Aorta (tissue), 5 donors: ENCODE measurements at places on chromosomes 3 and 15. TPM values are rescaled to one million over a fixed set of nuclear protein-coding genes. Genes with fewer than 3 reads are reported as not detected.

FMN1 gene
- total RNA-seq: 18.4 TPM

PPARG gene
- total RNA-seq: 17.9 TPM

EFCAB12 gene
- total RNA-seq: 0.10 TPM

CTSH gene
- total RNA-seq: 89.7 TPM

ERICH6 gene
- not detected for total RNA-seq

LMAN1L gene
- total RNA-seq: 0.30 TPM

LOXL1 gene
- 108 TPM for total RNA-seq

- H3K27me3 ChIP-seq: no peaks in the 10 kb centered on the region
- no peak overlapping the region for H3K4me3 ChIP-seq
- no peak overlapping the region for H3K27ac ChIP-seq
- H3K4me1 ChIP-seq: no peaks in the 10 kb centered on the region
- DNase-seq: no peak
Measured at GRCh38 chr3:8325306-8325705, 176.3 kb upstream of the LMCD1 start.

GRCh38 chr15:52344592-52344991, 49.0 kb upstream of the MYO5C start:
- H3K4me3 ChIP-seq: no peak overlapping the region
- no peaks in the 10 kb centered on the region for H3K27me3 ChIP-seq
- H3K36me3 ChIP-seq: no peaks in the 10 kb centered on the region
- H3K4me1 ChIP-seq: no peaks in the 10 kb centered on the region

- no peaks in the 10 kb centered on the region for H3K27me3 ChIP-seq
- no peak overlapping the region for H3K4me3 ChIP-seq
- H3K36me3 ChIP-seq: no peaks in the 10 kb centered on the region
- H3K4me1 ChIP-seq: no peaks in the 10 kb centered on the region
Measured at GRCh38 chr15:49115062-49115461, 40.3 kb downstream of the COPS2 start.

DNA sequence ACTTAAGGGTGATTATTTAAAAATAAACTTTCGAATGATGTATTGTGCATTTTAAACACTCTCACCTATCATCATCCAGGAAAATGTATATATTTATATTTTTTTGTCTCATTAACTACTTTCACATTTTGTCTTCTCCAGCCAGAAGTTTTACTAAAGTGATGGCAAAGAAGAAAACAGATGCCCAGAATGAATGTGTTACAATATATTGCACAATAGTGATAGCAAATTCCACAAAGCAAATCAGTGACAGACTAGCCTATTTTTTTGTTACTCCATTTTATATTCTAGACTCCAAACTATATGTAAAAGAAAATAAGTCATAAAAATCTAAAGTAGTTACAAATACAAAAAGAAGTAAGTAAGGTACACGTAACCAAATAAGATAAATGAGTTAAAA, 414.7 kb downstream of the EPHA3 start:
- DNase-seq: no peak
- H3K36me3 ChIP-seq: no peaks in the 10 kb centered on the region
- H3K27ac ChIP-seq: no peak overlapping the region
- no peaks in the 10 kb centered on the region for H3K27me3 ChIP-seq

GRCh38 chr15:47885920-47886319, 168.6 kb downstream of the SEMA6D start:
- H3K4me1 ChIP-seq: no peaks in the 10 kb centered on the region
- DNase-seq: no peak
- H3K27ac ChIP-seq: no peak overlapping the region
- H3K4me3 ChIP-seq: no peak overlapping the region
- no peaks in the 10 kb centered on the region for H3K27me3 ChIP-seq
- no peaks in the 10 kb centered on the region for H3K36me3 ChIP-seq

GRCh38 chr3:14441240-14441919, 39.0 kb downstream of the SLC6A6 start:
- peaks cover 3% of the 10 kb centered on the region for H3K36me3 ChIP-seq
- DNase-seq: no peak
- no peak overlapping the region for H3K27ac ChIP-seq
- H3K27me3 ChIP-seq: no peaks in the 10 kb centered on the region
- no peaks in the 10 kb centered on the region for H3K4me1 ChIP-seq

DNA sequence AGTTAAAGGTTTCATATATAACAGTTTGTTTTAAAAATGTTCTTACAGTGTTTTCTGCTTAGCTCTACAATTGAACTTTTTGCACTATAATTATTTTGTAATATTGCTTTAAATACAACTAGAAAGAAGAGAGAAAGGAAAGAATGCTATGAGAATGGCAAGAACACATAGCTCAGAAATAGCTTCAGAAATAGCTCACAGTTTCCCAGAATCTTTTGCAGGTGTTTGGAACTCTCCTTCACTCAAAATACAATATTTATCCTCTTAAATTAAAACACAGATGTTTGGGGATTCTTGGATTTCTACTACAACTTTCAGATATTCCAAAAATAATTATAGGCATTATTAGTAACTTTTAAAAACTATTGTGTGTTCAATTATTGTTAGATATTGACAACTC, 658.0 kb upstream of the DPPA4 start:
- no peak for DNase-seq
- H3K27ac ChIP-seq: no peak overlapping the region
- no peak overlapping the region for H3K4me3 ChIP-seq

- no peaks in the 10 kb centered on the region for H3K4me1 ChIP-seq
- no peaks in the 10 kb centered on the region for H3K36me3 ChIP-seq
- no peak overlapping the region for H3K4me3 ChIP-seq
Measured at GRCh38 chr3:50657816-50658215, 16.9 kb upstream of the DOCK3 start.

GRCh38 chr15:71448688-71449114, 333.4 kb downstream of the THSD4 start:
- no peaks in the 10 kb centered on the region for H3K4me1 ChIP-seq
- H3K27ac ChIP-seq: no peak overlapping the region
- no peak for DNase-seq
- H3K36me3 ChIP-seq: no peaks in the 10 kb centered on the region
- no peak overlapping the region for H3K4me3 ChIP-seq

DNA sequence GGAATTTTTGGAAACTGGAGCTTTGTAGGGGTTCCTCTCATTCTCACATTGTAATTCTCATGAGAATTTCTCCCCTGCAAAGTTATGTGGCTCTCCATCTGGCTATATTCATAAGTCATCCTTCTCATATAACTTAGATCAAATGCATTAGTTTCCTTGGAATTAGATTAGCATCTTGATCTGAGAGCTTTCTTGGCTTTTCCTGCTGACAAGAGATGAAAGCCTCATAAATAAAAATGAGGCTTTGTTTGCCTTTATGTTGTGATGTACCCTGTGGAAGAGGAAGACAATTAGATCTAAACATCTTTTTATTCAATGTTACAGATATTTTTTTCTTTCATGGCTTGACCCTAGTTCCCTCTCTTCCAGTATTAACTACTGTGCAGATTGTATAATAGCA, 165.4 kb upstream of the ZPLD1 start:
- no peaks in the 10 kb centered on the region for H3K27me3 ChIP-seq
- no peak overlapping the region for H3K27ac ChIP-seq
- no peaks in the 10 kb centered on the region for H3K36me3 ChIP-seq
- no peak for DNase-seq

- no peaks in the 10 kb centered on the region for H3K27me3 ChIP-seq
- H3K4me1 ChIP-seq: no peaks in the 10 kb centered on the region
- H3K4me3 ChIP-seq: no peak overlapping the region
- peak; percentile 89 for DNase-seq
- H3K36me3 ChIP-seq: peaks cover 2% of the 10 kb centered on the region
- H3K27ac ChIP-seq: peak overlapping the region; percentile 22
Measured at GRCh38 chr15:78915341-78916087, 29.3 kb downstream of the CTSH start.

DNA sequence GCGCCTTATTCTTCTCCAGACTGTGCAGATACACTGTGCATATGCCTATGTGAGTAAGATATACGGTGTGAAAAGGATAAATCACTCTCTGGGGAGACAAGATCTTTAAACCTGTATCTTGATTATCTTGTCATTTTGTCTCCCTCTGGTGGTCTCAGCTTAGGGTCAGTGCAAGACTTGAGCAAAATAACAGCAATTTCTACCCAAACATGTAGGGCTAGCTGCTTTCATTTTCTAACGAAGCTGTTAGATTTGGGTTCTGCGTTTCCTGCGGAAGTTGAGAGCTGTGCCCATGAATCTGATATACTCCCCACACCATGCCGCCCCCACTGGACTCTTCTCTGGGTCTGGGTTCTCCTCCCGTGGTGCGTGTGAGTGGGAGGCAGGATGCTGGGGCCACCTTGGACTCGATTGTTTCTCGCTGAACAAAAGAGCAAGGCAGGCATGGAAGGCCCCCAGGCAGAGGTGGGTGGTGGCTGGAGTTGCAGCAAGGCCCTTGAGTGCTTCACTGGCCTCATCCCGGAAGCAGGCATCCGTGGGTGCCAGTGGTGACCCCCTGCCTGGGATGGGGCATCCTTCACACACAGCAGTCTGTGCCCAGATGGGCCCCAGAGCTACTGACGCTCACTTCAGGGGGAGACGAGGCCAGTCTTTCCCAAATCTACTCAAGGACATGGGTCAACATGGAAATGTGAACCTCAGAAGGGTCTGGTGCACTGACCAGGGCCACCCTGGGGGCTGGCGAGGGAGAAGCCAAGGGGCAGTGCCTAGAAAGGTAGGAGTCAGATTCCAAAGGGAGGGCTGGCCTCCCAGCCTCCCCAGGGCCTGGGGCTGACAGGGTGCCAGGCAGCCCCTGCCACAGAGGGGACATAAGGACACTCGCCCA, 179.6 kb downstream of the NSMCE3 start:
- peak; percentile 32 for DNase-seq
- no peak overlapping the region for H3K4me3 ChIP-seq
- H3K27me3 ChIP-seq: no peaks in the 10 kb centered on the region
- H3K4me1 ChIP-seq: no peaks in the 10 kb centered on the region
- no peaks in the 10 kb centered on the region for H3K36me3 ChIP-seq

DNA sequence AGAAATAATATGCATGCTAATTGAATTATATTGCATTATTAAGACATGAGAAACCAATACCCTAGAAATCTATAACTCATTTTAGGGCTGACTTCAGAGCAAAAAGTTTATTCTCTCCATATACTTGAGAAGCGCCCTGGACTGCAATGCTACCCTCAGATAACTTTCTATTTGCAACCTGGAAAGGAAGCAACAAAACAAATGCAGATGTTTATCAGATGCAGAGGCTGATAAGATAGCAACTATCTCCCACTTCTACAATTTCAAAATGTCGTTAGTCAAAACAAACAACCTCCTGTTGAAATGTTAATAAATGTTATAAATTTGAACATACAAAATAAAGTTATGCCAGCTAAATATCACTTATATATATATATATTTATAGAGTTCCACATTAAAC, 34.8 kb downstream of the HES1 start:
- no peaks in the 10 kb centered on the region for H3K4me1 ChIP-seq
- no peak for DNase-seq
- no peak overlapping the region for H3K4me3 ChIP-seq

- H3K4me1 ChIP-seq: no peaks in the 10 kb centered on the region
- no peak overlapping the region for H3K27ac ChIP-seq
- no peak for DNase-seq
- no peaks in the 10 kb centered on the region for H3K27me3 ChIP-seq
- no peak overlapping the region for H3K4me3 ChIP-seq
Measured at GRCh38 chr3:112653209-112653871, 12.4 kb upstream of the CCDC80 start.

- no peaks in the 10 kb centered on the region for H3K36me3 ChIP-seq
- H3K4me1 ChIP-seq: no peaks in the 10 kb centered on the region
Measured at GRCh38 chr3:13879946-13880810, at the start of gene WNT7A. Gene WNT7A (minus strand): TSS chr3:13880071. CDS start chr3:13879816, 255 bp downstream.

GRCh38 chr3:182331341-182331740, 462.0 kb upstream of the ATP11B start:
- H3K27me3 ChIP-seq: no peaks in the 10 kb centered on the region
- H3K36me3 ChIP-seq: no peaks in the 10 kb centered on the region
- no peaks in the 10 kb centered on the region for H3K4me1 ChIP-seq
- no peak overlapping the region for H3K27ac ChIP-seq

DNA sequence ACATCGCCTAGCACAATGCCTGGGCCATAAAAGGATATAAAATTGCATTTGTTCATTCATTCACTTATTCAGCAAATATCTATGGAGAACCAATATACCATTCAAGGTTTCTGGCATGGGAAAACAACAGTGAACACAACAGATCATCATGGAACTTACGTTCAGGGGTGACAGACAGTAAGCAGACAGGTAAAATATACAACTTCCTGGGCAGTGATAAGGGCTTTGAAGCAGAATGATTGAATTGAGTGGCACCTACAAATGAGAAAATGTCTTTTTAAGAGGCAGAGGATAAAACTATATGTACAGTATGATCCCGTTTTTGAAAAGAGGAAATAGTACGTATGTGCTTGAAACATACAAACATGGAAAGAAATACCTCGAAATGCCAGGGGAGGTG, 39.2 kb downstream of the CMTM7 start:
- no peaks in the 10 kb centered on the region for H3K27me3 ChIP-seq
- H3K4me1 ChIP-seq: no peaks in the 10 kb centered on the region
- H3K27ac ChIP-seq: no peak overlapping the region
- no peaks in the 10 kb centered on the region for H3K36me3 ChIP-seq
- H3K4me3 ChIP-seq: no peak overlapping the region

DNA sequence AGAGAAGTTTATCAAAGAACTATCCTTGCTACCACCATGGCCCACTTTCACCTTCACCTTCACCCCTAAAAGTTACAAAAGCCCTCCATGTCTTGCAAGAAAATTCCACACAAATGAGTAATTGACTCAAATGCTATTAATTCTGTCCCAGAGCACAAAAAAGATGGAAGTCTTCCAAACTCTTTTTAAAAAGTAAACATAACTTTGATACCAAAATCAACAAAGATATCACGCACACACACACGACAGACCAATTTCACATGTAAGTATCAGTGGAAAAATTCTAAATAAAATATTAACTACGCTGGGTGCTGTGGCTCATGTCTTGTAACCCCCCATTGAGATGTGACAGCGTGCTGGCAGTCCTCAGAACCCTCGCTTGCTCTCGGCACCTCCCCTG, 1.1 kb upstream of the MCCC1 start:
- H3K27me3 ChIP-seq: no peaks in the 10 kb centered on the region
- DNase-seq: no peak

- no peak for DNase-seq
- no peak overlapping the region for H3K27ac ChIP-seq
- H3K4me1 ChIP-seq: no peaks in the 10 kb centered on the region
- no peaks in the 10 kb centered on the region for H3K27me3 ChIP-seq
- H3K36me3 ChIP-seq: no peaks in the 10 kb centered on the region
Measured at GRCh38 chr15:81776976-81777375, 268.8 kb downstream of the MEX3B start.

- DNase-seq: no peak
- no peaks in the 10 kb centered on the region for H3K4me1 ChIP-seq
- H3K27ac ChIP-seq: no peak overlapping the region
- H3K27me3 ChIP-seq: no peaks in the 10 kb centered on the region
Measured at GRCh38 chr3:147360646-147361453, 45.5 kb downstream of the ZIC4 start.

DNA sequence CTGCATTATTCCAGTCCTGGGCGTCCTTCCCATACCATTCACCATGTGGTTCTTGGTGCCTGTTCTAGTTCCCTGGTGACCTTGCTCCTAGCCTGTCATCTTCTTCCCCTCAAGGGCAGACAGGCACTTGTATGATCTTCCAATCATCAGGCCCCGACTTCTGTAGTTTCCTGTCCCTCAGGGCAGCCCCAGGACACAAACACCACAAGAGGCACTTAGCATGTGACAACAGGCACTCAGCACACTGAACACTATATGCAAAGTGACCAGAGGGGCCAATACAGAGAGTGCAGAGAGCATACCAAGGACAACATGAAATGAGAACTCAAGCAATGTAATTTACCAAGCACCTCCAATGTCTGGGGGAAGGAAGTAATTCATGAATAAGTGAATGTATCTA, 17.9 kb downstream of the TMEM40 start:
- no peaks in the 10 kb centered on the region for H3K36me3 ChIP-seq
- H3K4me1 ChIP-seq: no peaks in the 10 kb centered on the region
- no peak for DNase-seq
- no peak overlapping the region for H3K27ac ChIP-seq
